Mucosa of gallbladder (tissue), 1 donor: ENCODE measurements at places on chromosomes 2 and 18. TPM values are rescaled to one million over a fixed set of nuclear protein-coding genes. Genes with fewer than 3 reads are reported as not detected.

SCN3A gene
- 0.43 TPM for total RNA-seq

INPP5D gene
- 30.4 TPM for total RNA-seq

RTP5 gene
- total RNA-seq: not detected

CHRNG gene
- total RNA-seq: not detected

CLIP4 gene
- total RNA-seq: 37.2 TPM

DNA sequence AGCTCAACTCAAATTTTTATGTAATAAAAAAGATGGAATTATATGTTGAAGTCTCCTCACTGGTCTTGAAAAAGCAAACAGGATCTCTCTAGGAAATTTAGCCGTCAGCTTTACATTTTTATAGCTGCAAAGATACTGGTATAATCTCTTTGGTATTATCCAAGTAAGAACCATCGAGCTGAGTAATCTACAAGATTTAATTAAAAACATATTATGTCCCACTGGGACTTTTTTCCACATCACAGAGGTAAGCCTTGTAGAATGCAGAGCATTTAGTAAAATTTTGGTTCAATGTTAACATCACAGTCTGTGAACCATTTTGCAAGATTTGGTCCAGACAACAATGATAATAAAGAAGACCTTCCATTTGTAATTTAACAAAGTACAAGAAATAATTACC is 162.6 kb upstream of the SLC39A10 start:
- DNase-seq: no peak

GRCh38 chr18:40559556-40559955 is 1395.5 kb upstream of the PIK3C3 start:
- DNase-seq: no peak
